ENCODE measurements at places on chromosomes 1 and 21. TPM values are rescaled to one million over a fixed set of nuclear protein-coding genes. Genes with fewer than 3 reads are reported as not detected.
A peak's percentile ranks its signal among the peaks of the same experiment; 100 is the strongest.

DNA sequence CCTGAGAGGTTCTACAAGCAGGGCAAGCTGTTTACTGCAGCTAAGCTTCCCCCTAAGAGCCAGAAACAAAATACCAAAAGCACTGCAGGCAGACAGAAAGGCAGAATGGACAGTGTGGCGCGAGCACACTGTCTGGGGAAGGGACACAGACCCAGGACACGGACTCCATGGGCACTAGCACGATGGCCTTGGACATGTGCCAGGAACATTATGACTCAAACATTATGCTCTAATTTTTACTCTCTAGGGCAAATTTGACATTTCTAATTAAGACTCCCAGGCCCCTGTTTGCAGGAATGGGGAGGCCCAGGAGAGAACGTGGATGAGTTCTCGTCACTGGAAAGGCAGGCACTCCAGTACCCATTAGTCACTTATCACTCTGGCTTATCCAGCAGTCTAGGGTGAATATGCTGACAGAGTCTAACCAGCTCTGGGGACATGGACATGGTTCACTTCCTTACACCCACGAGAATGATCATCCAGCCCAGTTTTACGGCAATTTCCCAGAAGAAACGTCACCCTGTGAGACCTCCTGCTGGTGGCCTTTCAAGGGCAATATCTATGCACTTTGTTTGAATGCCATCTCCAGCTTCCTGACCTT lies 45.1 kb downstream of the CAPN8 start:
- no peak overlapping the region for H3K27ac ChIP-seq
- no peak for DNase-seq
- H3K4me1 ChIP-seq, result no peaks in the 10 kb centered on the region
- H3K27me3 ChIP-seq, result no peaks in the 10 kb centered on the region
- no peak overlapping the region for H3K4me3 ChIP-seq

DNA sequence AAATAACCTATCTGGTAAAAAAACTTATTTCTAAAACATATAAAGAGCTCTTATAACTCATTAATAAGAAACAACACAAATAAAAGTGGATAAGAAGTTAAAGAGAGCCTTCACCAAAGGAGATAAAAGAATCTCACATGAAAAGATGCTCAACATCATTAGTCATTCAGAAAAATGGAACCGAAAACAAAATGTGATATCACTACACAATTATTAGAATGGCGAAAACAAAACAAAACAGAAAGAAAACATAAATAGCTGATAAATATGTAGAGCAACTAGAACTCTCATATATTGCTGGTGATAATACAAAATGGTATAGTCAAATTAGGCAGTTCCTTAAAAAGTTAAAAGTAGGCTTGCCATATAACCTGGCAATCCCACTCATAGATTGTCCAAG lies 1109.3 kb downstream of the PLA2G4A start:
- H3K36me3 ChIP-seq, result no peaks in the 10 kb centered on the region
- H3K27ac ChIP-seq, result no peak overlapping the region
- H3K4me1 ChIP-seq, result no peaks in the 10 kb centered on the region
- no peaks in the 10 kb centered on the region for H3K27me3 ChIP-seq

- no peaks in the 10 kb centered on the region for H3K36me3 ChIP-seq
- H3K27ac ChIP-seq, result no peak overlapping the region
Measured at GRCh38 chr1:192787914-192788585, 20.8 kb upstream of the RGS2 start.

GRCh38 chr1:207015791-207016190 lies 16.8 kb downstream of the C1orf116 start:
- DNase-seq, result no peak
- peaks cover 31% of the 10 kb centered on the region for H3K27me3 ChIP-seq
- no peaks in the 10 kb centered on the region for H3K4me1 ChIP-seq

DNA sequence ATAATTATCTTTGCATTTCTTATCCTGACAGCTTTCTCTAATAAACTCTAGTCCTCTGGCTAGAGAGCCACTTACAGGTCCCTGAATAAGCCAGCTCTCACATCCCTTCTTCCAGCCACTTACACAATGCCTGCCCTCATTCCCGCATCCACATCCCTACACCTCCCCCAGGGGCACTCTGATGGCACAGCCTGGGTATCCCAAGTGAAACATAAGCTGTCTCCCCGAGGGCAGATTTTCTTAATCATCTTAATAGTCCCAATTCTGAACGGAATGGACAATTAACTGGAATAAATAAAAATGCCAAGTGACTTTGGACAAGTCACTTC lies 4.9 kb downstream of the RHOC start:
- no peaks in the 10 kb centered on the region for H3K27me3 ChIP-seq
- H3K4me3 ChIP-seq, result no peak overlapping the region
- peaks cover 70% of the 10 kb centered on the region for H3K4me1 ChIP-seq
- peaks cover 51% of the 10 kb centered on the region for H3K36me3 ChIP-seq

DNA sequence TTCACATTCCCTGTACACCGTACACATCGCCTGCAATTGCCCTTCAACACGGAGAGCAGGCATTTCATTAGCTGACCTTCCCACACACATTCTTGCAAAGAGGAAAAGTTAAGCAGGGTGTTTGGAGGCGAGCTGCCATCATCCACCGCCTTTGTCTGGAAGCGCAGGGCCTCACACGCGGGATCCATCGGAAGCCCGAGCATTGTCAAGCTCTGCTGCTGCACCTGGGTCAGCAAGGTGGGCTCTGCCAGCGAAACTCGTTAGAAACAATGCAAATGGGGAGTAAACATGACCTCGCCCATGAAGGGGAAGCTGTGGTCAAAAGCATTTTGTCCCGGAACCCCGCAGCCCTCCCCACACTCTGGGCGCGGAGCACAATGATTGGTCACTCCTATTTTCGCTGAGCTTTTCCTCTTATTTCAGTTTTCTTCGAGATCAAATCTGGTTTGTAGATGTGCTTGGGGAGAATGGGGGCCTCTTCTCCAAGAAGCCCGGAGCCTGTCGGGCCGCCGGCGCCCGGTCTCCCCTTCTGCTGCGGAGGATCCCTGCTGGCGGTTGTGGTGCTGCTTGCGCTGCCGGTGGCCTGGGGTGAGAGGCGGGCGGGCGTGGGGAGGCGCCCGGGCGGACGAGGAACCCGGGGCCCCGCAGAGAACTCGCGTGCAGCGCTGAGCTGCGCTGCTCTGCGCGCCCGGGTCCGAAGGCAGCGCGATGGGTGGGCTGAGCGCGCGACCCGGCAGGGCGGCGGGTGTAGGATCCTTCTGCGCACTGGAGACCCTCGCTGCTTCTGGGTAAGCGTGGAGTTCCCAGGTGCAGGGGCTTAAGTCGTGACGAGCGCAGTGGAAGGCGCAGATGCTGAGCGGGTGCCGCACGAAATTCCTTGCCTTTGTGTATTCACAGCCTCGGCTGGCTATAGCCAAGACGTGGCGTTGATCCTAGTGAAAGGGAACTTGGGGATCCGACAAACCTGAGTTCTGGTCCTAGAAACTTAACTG lies at the start of gene CR1:
Gene CR1, plus strand, starts transcription at position 357 of the 992 bp plus-strand sequence. Its CDS starts 111 bp downstream, at position 468.
- H3K27ac ChIP-seq, result no peak within 1 kb of the TSS
- peaks cover 20% of the 10 kb centered on the region for H3K27me3 ChIP-seq
- H3K36me3 ChIP-seq, result no peaks in the 10 kb centered on the region
- peaks cover 14% of the 10 kb centered on the region for H3K4me1 ChIP-seq
- peak; percentile 58 for DNase-seq

DNA sequence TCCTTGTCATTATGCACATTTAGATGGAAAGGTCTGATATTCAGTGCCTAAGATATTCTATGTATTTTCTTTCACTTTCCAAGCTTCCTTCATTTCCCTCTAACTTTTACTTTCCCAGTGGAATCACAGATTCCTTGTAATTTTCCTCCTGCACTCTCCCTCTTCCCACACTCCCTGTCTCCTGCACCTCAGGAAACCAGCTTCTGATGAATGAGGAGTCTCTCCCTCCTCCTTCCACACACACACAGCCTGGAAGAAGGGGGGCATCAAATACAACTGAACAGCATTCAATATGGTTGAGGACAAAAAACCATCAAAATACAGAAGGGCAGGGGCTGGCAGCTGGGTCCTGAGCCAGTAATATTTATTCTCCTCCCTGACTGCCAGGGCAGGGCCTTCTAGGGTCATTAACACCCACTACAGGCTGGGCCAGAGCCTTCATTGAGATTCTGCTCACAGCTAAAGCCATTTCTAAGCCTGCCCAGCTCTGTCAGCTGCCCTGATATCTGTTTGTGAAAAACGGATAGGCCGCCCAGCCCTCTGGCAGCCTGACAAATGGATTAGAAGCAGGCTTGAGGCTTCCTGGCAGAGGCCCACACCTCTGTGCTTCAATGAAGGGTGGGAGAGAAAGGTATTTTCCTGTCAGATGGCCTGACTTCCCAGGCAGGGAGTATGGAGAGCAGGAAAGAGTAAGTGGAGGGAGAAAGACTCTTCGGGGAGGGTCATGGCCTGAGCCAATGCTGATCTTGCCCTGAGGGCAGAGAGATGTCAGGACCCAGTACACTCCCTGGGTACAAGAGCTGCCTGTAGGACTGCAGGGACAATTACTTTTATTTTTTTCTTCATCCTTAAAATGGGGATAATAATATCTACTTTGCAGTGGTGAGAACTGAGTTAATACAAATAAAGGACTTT lies 138.9 kb upstream of the SPATA6 start:
- no peak overlapping the region for H3K27ac ChIP-seq
- peaks cover 11% of the 10 kb centered on the region for H3K27me3 ChIP-seq
- DNase-seq, result no peak
- no peaks in the 10 kb centered on the region for H3K4me1 ChIP-seq
- no peaks in the 10 kb centered on the region for H3K36me3 ChIP-seq

GRCh38 chr1:27527890-27528817 lies 38.2 kb upstream of the WASF2 start:
- peak; percentile 42 for DNase-seq
- H3K4me1 ChIP-seq, result peaks cover 61% of the 10 kb centered on the region
- peak overlapping the region; percentile 31 for H3K27ac ChIP-seq
- H3K4me3 ChIP-seq, result peak overlapping the region; percentile 34
- peaks cover 17% of the 10 kb centered on the region for H3K36me3 ChIP-seq
- no peaks in the 10 kb centered on the region for H3K27me3 ChIP-seq

DNA sequence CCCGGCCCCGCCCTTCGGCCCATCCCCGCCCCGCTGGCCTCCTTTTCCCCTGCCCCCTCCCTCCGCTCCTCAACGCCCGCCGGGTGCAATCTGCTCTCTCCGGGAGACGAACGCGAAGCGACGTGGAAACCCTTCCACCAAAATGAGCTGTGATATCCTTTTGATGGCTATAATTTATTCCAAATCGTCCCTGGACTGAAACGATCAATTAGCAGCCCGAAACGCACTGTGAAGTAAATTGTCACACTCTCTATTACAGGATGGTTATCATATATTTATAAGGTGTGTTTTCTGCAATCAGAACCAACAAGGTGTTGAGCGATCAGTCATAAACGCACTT lies 134.6 kb upstream of the BARHL2 start:
- peaks cover 2% of the 10 kb centered on the region for H3K36me3 ChIP-seq
- peaks cover 52% of the 10 kb centered on the region for H3K27me3 ChIP-seq
- H3K27ac ChIP-seq, result no peak overlapping the region
- H3K4me3 ChIP-seq, result peak overlapping the region; percentile 74
- DNase-seq, result no peak

GRCh38 chr1:162632217-162632666 lies at the start of gene DDR2:
DDR2 (plus strand) TSS chr1:162632464; CDS start chr1:162719064, 86,600 bp downstream.
- H3K4me1 ChIP-seq, result no peaks in the 10 kb centered on the region
- H3K36me3 ChIP-seq, result no peaks in the 10 kb centered on the region
- peaks cover 5% of the 10 kb centered on the region for H3K27me3 ChIP-seq

DNA sequence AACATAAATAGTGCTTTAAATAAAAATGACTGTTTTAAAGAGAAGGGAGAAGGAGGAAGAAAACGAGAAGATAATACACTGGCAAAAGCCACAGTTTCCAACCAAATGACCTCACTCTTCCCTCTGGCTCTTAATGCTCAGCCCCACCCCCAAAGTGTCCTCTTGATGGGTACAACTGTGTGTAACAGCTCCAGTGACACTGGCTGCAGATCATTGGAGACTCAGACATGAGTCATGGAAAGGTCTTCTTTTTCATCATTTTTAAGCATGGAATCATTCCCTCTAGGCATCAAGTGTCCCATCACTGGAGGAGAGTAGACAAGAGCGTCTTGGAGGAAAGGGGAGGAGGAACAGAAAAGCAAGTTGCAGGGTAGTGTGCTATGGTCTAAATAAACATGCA lies 333.0 kb downstream of the PAPPA2 start:
- H3K4me1 ChIP-seq, result no peaks in the 10 kb centered on the region
- no peak overlapping the region for H3K27ac ChIP-seq
- no peaks in the 10 kb centered on the region for H3K27me3 ChIP-seq
- DNase-seq, result no peak

DNA sequence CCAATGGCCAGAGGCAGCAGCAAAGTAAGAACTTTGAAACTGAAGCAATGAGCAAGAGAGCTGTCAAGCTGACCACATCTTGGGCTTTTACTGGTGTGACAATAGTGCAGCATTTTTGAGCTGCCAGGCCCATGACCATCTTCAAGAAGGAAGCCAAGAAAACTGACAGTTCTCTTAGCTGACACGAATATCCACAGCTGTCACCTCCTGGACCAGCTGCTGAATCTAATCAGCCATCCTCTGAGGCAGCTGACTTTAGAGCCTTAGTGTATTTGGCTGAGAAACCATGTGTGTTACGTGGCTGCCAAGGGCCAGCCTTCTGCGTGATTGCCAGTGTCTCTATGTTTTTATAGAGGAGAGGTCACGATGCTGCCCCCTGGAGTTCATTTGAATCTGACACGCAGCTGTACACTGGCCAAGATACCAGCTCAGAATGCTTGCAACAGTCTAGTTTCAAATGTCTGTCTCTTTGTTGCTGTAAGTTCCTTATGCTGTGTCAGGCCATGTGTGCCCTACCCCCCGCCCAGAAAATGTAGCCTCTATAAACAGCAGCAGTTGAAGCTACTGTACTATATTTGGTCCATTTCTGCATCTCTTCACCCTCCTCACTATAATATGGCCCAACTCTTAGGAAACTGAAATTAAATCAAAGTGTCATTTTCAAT lies 39.7 kb downstream of the PALMD start:
- no peaks in the 10 kb centered on the region for H3K36me3 ChIP-seq
- peaks cover 20% of the 10 kb centered on the region for H3K27me3 ChIP-seq
- peak; percentile 60 for DNase-seq
- H3K27ac ChIP-seq, result no peak overlapping the region
- no peaks in the 10 kb centered on the region for H3K4me1 ChIP-seq
- H3K4me3 ChIP-seq, result no peak overlapping the region

DNA sequence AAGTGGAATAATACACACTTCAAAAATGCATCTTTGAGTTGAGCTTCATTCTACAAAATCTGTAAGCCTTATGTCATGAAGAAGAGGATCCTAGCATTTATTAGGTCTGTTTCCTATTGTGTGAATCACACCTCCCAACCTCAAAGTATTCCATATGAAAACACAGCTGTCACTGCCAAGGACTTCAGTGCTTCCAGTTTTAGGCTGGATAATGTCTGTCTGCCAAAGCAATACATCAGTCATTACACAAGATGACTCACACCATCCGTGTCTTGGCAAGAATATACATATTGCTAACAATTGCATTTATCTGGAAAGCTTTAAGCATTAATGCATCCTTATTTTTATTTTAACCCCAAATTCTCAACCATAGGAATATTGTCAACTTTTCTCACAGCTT lies 125.7 kb upstream of the TMPRSS15 start:
- H3K36me3 ChIP-seq, result no peaks in the 10 kb centered on the region
- DNase-seq, result no peak
- no peaks in the 10 kb centered on the region for H3K27me3 ChIP-seq
- no peak overlapping the region for H3K4me3 ChIP-seq
- H3K4me1 ChIP-seq, result no peaks in the 10 kb centered on the region

Gene GOLT1A
- total RNA-seq, result not detected

Gene GREM2
- not detected for total RNA-seq

Gene LENEP
- 0.91 TPM for total RNA-seq

Gene FNDC10
- 9.3 TPM for total RNA-seq

Gene SYF2
- total RNA-seq, result 37.1 TPM

Gene TMEM59
- total RNA-seq, result 156 TPM

Gene CD48
- total RNA-seq, result 325 TPM

Gene TNFAIP8L2
- total RNA-seq, result 18.5 TPM

Gene S100A6
- 431 TPM for total RNA-seq

Gene ZNF697
- total RNA-seq, result 0.08 TPM

Data from activated CD8-positive, alpha-beta T cell treated with anti-CD3 and anti-CD28 coated beads, Interleukin-2, amount 10 ng/mL, durations not matched to agents 7 days and 5 days (primary cell).